OCI-M1 (cell line): ENCODE measurements at places on chromosomes 6 and 20.

DNA sequence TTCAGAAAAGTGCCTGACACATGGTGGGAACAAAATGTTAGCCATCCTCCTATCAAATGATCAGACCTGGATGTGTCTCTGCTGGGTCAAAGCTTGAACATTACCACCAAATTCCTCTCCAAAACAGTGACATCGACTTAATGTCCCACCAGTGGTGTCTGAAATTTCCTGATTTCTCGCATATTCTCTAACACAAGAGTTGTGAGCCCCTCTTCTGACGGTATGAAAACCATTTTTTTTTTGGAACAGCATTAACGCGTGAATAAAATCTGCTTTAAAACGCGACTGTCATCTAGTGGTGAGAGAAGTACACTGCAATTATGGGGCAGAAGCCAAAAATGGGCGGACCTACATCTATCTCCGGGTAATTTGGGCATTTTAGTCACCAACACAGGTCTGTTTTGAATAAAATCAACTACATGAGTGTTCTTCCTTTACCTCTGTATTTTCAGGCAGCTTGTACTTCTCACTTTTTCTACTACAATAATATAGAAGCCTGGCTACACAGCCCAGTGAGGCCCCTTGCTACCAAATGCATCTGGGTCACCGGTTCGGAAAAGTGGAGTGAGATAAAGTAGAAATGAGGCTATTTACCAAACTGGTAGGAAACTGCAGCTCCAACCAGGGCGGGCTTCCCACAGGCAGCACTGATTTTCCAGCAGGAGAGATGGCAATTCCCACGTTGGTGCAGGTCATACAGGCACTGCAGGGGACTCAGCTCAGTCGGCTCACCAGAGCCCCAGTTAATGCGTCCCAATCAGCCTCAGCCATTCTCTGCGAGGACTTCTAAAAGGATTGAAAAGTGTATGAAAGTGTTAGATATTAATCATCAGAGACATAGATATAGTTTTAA is 27.4 kb downstream of the MGME1 start:
- peak; percentile 81 for DNase-seq

- DNase-seq, result no peak
Measured at GRCh38 chr6:134642279-134642678, 307.6 kb downstream of the ALDH8A1 start.

DNA sequence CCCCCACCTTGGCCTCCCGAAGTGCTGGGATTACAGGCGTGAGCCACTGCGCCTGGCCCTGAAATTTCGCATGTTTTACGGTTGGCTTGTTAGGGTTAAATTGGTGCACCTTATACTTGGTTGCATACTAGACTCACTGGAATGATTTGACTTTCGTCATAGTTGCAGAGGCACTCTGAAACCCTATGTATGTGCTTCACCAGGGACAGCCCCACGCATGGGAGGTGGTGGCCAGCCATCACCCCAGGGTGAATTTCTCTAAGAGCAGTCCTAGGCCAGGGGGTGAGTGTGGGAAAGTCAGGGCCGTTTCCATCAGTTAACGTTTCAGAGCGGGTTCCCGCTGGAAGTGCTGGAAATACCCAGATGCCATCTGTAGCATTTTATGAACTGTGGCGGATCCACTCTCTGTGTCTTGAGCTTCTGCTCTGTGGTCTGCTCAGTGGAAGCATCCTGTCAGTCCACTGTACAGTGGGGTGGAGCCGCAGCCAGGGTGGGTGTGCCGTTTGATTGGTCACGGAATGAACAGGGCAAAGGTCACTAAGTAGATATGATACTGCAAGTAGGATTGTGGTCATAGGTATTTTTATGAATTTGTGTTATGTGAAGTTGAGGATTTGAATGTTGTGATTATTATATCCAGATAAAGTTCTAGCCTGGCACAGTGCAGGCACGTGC is 13.2 kb downstream of the DNAJC5 start:
- DNase-seq, result no peak

GRCh38 chr6:70369332-70369950 is 43.9 kb upstream of the FAM135A start:
- peak; percentile 95 for DNase-seq

DNA sequence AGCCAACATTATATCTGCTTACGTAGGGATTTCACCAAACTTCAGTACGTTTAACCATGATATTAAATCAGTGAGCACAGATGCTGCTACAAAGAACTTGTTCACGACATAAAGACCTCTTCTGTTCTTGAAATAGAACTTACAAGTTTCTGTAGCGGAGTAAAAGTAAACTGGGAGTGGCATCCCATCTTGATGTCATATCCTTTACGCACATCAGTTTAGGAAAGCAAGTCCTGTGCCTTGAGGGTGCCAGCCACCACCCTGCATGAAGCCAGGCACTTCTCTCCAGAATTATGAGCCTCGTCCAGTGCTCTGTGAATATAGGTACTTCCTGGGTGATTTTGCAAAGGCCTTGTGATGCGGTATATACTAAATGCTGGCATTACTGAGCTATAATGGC is 122.6 kb downstream of the BTBD3 start:
- no peak for DNase-seq

DNA sequence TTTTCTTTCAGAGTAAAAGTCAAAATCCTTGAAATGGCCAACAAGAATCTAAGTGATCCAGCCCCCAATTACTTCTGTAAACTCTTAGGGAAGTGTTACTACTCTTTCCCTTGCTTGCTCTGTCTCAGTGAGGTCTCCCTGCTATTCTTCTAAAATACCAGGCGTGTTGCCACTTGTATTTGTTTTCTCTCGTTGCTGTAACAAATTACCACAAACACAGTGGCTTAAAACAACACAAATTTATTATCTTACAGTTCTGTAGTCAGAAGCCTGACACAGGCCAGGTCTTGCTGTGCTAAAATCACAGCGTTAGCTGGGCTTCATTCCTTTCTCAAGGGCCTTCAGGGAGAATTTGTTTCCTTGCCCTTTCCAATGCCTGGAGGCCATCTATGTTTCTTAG is 59.9 kb downstream of the HECA start:
- DNase-seq, result no peak

DNA sequence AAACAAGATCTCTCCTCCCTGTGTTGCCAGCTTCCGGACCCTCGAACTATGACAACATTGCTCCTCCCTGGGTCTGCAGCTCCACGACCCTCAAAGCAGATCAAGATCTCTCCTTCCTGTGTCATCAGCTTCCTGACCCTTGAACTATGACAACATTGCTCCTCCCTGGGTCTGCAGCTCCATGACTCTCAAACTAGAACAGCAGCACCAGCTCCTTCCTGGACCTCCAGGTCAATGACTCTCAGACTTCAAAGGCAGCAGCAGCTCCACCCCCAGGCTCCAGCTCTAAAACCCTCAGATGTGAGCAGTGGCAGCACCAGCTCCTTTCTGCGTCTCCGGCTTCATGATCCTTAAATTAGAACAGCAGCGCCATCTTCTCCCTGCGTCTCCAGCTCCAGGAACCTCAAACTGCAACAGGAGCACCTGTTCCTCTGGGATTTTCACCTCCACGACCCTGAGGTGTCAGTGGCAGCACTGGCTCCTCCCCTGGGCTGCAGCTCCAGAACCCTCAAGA is 341.0 kb upstream of the SULF2 start:
- no peak for DNase-seq

DNA sequence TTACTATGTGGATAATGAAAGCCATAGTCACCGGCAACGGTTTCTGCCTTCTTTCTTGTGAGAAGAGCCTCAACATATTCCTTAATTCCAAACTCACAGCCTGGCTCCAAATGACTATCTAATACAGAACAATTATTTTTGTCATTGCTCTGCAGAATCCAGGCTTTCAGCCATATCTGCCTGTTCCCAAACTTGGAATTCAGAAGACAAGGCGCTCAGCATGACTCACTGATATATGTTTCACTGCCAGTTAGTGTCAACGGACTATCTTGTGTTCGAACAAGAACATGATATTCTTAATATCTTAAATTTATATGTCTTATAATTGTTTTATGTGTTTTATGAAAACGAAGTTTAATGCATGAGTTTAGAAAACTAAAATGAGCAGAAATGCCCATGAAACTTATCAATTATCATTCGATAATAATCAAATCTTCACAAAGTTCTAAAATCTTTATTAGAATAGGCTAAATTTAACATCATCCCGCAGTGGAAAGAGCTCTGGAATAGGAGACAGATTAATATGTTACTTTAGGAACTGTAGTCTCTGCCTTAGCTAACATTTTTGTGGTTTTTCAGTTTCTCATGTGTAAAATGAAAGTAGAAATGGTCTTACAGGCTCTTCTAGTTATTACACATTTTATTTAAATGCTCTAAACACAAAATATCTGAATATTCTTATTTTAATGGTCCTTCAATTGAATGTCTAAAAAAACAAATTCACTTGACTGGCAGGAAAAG is 669.3 kb upstream of the GJE1 start:
- peak; percentile 30 for DNase-seq

DNA sequence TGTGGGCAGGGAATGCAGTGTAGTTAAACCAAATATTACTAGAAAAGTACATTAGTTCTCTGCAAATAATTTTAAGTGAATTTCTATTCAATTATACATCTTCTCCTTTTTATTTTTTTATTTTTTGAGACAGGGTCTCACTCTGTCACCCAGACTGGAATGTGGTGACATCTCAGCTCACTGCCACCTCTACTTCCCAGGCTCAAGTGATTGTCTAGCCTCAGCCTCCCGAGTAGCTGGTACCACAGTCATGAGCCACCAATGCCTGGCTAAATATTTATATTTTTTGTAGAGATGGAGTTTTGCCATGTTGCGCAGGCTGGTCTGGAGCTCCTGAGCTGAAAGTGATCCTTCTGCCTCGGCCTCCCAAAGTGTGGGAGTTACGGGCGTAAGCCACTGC is 76.1 kb downstream of the ITCH start:
- no peak for DNase-seq

DNA sequence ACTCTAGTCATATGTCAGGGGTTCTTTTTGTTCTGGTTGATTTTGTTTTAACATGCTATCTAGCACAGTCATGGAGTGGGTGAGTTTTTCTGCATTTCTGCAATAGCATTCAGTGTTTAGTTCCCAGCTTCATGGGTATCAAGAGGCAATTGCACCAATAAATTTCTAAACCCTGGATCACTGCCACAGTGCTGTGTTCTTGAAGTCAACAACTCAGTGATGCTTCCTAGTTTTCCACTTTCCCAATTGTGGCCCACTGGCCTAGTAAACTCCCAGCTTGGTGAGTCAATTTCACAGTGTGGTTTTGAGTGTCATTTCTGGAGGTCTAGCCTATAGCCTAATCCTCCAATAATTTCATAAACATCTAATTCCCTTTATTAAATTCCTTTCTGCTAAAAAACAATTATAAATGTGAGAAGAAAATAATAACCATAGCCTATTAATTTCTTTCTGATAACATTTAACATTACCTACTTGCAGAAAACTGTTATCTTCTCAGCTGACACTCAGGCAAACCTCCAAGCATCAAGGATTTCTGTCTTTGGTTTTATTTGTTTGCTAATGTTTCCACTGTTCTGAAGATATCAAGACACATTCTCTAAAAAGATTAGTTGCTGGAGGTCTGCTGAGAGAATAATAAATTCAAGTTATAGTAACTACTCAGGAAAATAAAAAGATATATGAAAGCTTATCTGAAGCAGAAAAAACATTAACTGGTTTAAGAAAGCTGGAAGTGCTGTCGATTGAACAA is 89.9 kb downstream of the PDE7B start:
- no peak for DNase-seq

DNA sequence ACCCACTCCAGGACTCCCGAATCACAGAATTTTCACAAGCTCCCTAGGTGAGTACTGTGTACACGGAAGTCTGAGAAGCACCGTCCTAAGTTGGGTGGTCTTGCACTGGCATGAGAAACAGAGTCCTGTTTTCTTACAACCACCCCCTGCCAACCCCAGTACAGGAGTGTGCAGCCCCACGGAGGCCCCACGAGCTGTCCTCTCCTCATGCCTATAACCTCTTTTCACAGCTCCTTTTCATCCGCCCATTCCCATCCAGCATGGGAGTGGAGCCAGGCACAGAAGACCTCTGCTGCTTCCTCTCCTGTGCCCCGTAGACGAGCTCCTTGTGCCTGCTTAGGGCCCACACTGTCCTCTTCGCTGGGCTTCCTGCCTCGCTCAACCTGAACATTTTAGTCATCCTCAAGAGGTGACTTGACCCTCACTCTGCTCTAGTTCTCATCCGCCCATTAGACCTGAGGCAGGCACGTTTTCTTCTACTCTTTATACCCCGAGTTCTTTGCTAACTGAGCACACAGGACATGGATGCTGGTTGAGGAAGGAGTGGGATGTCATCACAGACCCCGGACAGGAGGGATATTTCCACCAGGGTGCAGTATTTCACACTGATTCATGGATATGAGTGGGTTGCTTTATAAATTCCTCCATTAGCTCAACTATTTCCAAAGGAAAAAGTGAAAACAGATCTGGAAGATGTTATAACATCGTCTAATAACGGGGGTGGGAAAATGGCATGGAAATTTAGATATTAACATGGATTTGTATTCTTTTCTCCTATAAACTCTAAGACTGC is 160.5 kb downstream of the TTLL2 start:
- DNase-seq, result peak; percentile 8

GRCh38 chr20:53425941-53426340 is 167.7 kb downstream of the ZNF217 start:
- DNase-seq, result no peak

- peak; percentile 38 for DNase-seq
Measured at GRCh38 chr6:34115403-34115795, 30.5 kb downstream of the GRM4 start.

DNA sequence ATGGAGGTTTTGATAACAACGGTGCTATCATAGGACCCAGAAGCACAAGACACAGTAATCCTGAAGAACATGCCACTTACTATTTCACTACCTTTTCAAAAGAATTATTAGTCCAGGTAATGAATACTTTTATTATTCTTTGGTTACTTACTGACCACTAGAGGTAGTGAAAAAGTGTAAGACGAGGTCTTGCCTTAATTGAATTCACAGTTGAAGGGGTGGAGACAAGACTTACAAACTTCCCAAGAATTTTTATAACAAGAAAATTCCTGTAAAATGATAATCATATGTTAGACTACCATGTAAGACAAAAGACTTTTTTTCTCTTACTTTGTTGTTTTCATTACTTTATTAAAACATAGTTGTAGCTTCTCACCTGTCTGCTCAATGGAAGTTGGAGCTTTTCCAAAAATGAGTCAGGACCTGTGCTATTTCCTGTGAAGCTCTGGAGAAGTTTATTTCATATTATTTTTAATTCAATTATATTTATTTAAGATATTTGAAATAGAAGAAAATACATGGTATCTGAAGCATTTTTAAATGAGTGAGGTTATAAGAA is 52.4 kb downstream of the DOP1A start:
- DNase-seq, result no peak

GRCh38 chr6:30152016-30152673 is 8.9 kb downstream of the TRIM10 start:
- DNase-seq, result peak; percentile 68

DNA sequence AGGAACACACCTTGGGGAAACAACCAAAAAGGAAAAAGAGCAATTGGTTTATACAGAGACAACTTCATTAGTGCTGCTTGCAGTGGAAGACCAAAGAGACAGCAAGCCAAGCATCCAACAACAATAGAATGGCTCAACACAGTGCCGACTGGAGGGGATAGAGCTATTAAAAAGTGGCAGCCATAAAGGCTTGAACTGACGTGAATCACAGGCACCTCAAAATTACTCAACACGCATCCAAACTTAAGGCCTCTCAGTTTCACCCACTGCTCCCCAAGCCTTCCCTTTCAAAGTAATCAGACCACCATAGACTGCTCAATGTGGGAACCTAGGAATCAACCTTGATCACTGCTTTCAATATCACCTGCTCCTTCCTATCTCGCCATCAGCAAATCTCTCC is 9.7 kb downstream of the TNFRSF21 start:
- DNase-seq, result no peak

- DNase-seq, result no peak
Measured at GRCh38 chr6:14258117-14258516, 140.5 kb downstream of the CD83 start.

- peak; percentile 91 for DNase-seq
Measured at GRCh38 chr20:23637282-23638221, at the start of gene CST3. TSS of gene CST3 (minus strand) at chr20:23637955. CDS start at chr20:23637862, 93 bp downstream.
